Right atrium auricular region (tissue), 2 donors: ENCODE measurements at places on chromosomes 1 and 21.

DNA sequence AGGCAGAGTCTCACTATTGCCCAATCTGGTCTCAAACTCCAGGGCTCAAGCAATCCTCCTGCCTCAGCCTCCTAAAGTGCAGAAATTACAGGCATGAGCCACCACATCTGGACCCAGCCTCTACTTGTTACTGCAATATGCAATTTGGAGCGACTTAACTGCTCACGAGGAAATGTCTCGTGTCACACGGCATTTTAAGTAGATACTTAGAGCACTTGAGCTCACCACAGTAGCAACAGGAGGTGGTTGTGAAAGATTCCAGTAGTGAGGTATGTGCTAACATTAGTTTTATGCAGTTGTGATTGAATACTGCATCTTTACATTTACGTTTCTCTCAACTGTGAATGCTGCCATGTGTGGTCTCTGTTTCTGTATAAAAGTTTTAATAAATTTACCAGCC lies 5.8 kb upstream of the NDUFV3 start:
- H3K27ac ChIP-seq = no peak overlapping the region
- no peaks in the 10 kb centered on the region for H3K27me3 ChIP-seq
- H3K4me1 ChIP-seq = peaks cover 2% of the 10 kb centered on the region
- no peak overlapping the region for H3K4me3 ChIP-seq
- no peaks in the 10 kb centered on the region for H3K36me3 ChIP-seq

GRCh38 chr1:232863544-232864275 lies 58.5 kb downstream of the MAP10 start:
- no peaks in the 10 kb centered on the region for H3K4me1 ChIP-seq
- H3K36me3 ChIP-seq = no peaks in the 10 kb centered on the region
- no peaks in the 10 kb centered on the region for H3K27me3 ChIP-seq
- DNase-seq = no peak
- no peak overlapping the region for H3K4me3 ChIP-seq
- no peak overlapping the region for H3K27ac ChIP-seq

GRCh38 chr1:94144836-94145235 lies 23.9 kb upstream of the ABCA4 start:
- no peak overlapping the region for H3K27ac ChIP-seq
- DNase-seq = no peak
- H3K4me1 ChIP-seq = peaks cover 12% of the 10 kb centered on the region
- no peak overlapping the region for H3K4me3 ChIP-seq

- H3K4me3 ChIP-seq = no peak overlapping the region
- peak; percentile 16 for DNase-seq
- H3K4me1 ChIP-seq = no peaks in the 10 kb centered on the region
- no peaks in the 10 kb centered on the region for H3K27me3 ChIP-seq
- no peak overlapping the region for H3K27ac ChIP-seq
Measured at GRCh38 chr1:29760067-29760564, 523.8 kb downstream of the PTPRU start.

DNA sequence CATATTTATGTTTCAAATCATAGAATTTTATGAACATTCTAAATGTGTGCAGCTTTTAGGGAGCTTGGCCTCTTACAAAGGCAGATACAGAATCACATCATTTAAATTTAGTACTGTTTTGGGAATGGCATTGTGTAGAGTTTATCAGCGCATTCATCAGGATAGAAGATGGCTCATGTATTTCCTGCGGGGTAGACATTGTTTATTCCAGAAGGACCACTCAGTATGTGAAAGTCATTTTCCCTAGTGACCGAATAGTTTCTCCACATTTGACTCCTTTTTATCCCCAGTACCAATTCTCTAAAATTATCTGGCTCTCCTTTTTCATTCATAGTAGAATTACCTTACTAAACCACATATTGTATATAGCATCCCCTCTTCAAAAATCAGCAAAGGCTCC lies 981.9 kb upstream of the ADGRL4 start:
- H3K27ac ChIP-seq = no peak overlapping the region
- no peaks in the 10 kb centered on the region for H3K36me3 ChIP-seq
- H3K4me3 ChIP-seq = no peak overlapping the region
- no peaks in the 10 kb centered on the region for H3K27me3 ChIP-seq
- H3K4me1 ChIP-seq = no peaks in the 10 kb centered on the region
- no peak for DNase-seq

- H3K36me3 ChIP-seq = no peaks in the 10 kb centered on the region
- DNase-seq = no peak
- H3K27ac ChIP-seq = peak overlapping the region; percentile 9
- no peak overlapping the region for H3K4me3 ChIP-seq
- H3K27me3 ChIP-seq = no peaks in the 10 kb centered on the region
- peaks cover 28% of the 10 kb centered on the region for H3K4me1 ChIP-seq
Measured at GRCh38 chr1:109616391-109616790, 3.0 kb downstream of the GNAT2 start.
